ENCODE measurements at places on chromosomes 2 and 18. TPM values are rescaled to one million over a fixed set of nuclear protein-coding genes. Genes with fewer than 3 reads are reported as not detected.

The MALL gene
- total RNA-seq = 27.6 TPM

The SLC4A5 gene
- 9.5 TPM for total RNA-seq

The RBM44 gene
- total RNA-seq = 7.1 TPM

DNA sequence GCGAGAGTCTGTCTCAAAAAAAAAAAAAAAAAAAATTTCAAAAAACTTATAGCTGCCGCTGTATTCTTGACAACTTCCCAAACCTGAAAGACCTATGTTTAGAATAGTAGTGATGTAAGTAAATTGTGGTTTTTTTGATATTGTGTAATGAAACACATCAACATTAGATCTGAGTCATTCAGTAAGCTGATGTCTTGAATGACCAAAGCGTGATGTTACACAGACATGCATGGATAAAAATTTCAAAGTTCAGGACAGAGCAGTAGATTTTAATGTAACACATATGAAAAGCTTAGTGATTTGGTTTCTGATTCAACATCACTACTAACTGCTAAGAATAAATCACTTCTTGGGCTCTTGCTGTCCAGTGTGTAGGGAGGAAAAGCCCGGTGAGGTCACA is 69.3 kb upstream of the MEX3C start:
- H3K27ac ChIP-seq = no peak overlapping the region
- H3K27me3 ChIP-seq = no peaks in the 10 kb centered on the region
- no peaks in the 10 kb centered on the region for H3K4me1 ChIP-seq

DNA sequence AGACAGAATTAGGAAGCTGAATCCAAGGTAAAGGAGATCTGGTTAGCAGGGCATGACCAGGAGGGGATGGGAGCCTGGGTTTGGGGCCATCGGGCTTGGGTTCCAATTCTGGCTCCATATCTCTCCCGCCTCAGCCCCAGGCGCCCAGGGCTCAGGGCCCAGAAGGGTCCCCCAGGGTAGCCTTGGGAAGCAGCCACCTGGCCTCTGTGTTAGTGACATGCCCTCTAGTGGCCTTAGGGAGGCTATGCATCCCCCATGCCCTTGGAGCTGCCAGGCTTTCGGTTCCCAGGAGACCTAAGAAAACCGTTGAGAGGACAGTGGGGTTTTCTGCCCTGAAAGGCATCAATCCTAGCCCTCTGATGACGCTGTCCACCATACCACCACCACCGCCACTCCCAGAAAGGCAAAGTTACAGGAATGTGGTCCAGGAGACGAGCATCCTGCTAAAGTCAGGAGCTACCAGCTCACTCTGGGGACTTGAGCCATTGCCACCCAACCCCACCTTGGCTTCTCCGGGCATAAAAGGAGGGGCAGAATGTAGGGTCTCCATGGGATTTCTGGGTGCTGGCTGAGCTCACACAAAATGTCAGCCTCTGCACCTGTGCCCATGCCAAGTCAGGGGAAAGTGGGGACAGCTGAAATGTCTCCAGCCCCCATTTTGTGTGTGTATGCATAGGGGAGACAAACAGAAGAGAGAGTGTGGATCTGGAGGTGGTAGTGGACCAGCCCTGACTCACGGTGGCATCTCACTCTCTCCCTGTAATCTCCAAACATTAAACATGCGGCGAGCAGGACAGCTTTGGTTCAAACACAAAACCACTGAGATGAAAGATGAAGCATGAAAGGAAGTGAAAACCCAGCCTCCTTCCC is 56.5 kb downstream of the EMX1 start:
- DNase-seq = no peak
- H3K4me1 ChIP-seq = no peaks in the 10 kb centered on the region
- H3K36me3 ChIP-seq = no peaks in the 10 kb centered on the region
- H3K4me3 ChIP-seq = no peak overlapping the region
- H3K27ac ChIP-seq = no peak overlapping the region

- H3K27ac ChIP-seq = peak overlapping the region; percentile 45
- no peak overlapping the region for H3K4me3 ChIP-seq
- H3K27me3 ChIP-seq = no peaks in the 10 kb centered on the region
Measured at GRCh38 chr2:220278022-220278421, 650.6 kb downstream of the SLC4A3 start.

DNA sequence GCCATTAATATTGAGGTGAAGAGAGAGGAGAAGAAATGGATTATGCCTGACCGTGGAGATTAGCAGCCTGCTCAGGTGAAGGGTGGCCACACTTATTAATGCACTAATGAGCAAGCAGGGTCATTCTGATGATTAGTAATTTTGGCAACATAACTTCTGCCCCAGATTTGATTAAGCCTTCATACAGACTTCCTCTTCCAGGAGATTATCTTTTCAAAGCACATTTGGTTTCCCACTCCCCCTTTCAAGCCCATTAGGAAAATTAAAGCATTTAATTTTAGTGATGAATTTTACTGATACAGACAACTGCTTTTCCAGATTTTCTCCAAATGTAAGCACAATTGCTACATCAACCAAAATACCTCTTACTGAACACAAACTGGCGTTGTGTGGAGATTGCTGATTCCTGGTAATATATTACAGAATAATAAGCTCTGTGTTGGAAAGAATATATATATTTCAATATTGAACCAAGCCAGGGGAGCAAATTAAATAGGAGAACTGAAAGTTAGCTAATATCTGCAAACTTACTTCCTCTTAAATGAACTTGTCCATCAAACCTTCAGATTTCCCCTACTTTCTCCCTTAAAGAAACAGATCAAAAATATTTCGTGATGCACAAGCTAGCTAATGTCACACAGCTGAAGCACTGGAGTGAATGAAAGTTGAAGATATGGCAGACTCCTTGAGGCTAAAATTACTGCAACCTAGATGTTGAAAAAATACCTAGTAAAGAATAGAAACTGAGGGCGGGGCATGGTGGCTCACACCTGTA is 140.8 kb downstream of the FAM210A start:
- no peak for DNase-seq
- H3K4me1 ChIP-seq = no peaks in the 10 kb centered on the region
- no peak overlapping the region for H3K27ac ChIP-seq
- H3K4me3 ChIP-seq = no peak overlapping the region

- peaks cover 4% of the 10 kb centered on the region for H3K4me1 ChIP-seq
- H3K27ac ChIP-seq = no peak overlapping the region
- H3K4me3 ChIP-seq = no peak overlapping the region
- no peaks in the 10 kb centered on the region for H3K27me3 ChIP-seq
- no peaks in the 10 kb centered on the region for H3K36me3 ChIP-seq
Measured at GRCh38 chr2:239026711-239027361, 179.0 kb downstream of the TWIST2 start.

- no peak overlapping the region for H3K27ac ChIP-seq
- H3K4me3 ChIP-seq = no peak overlapping the region
- no peak for DNase-seq
- no peaks in the 10 kb centered on the region for H3K36me3 ChIP-seq
- H3K4me1 ChIP-seq = no peaks in the 10 kb centered on the region
Measured at GRCh38 chr18:78857314-78858150, 122.1 kb upstream of the SALL3 start.
